ENCODE measurements at places on chromosomes 12 and 14.

- DNase-seq: no peak
These were observed 188.4 kb downstream of the NRXN3 start for GRCh38 chr14:78358591-78358990.

DNA sequence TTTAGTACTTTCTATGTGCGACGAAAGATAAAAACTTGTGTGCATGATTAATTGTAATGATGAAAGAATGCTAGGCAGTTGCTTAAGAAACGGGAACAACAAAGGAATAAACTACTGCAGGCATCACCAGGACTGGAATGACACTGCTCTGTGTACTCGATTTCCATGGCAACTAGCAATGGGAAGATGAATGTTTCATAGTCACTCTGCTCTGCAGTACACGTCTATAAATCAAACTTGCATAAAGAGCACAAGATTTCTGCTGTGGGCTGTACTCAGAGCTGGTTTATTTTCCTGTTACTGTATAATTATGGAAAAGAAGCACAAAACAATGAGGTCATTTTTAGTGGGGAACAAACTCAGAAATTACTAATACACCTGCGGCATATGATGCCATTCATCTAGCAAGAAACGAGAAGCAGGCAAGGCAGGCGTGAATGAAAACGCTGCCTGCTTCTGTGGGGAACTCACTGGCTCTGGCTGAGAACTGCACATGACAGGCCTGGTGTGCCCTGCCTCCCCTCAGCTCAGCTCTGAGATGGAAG lies 41.8 kb downstream of the EFCAB11 start:
- DNase-seq: peak; percentile 10

DNA sequence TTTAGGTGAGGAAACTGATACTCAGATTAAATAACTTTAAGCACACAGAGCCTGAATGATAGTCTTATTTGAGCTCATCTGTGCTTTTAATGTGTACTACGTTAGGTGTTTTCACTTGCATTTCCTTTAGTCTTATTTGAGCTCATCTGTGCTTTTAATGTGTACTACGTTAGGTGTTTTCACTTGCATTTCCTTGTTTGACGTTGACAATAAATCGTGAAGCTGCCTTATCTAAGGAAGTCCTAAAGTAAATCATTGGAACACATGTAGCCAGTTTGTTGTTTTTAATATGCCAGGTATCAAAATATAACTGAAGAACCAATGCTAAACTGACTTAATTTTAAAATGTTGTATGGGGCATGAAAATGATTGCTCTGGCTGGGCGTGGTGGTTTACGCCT lies 2.0 kb downstream of the RAP1B start:
- no peak for DNase-seq

GRCh38 chr14:32679927-32680612 lies 258.6 kb upstream of the NPAS3 start:
- no peak for DNase-seq

- no peak for DNase-seq
These were observed 64.4 kb upstream of the BTG1 start for GRCh38 chr12:92210071-92210470.

DNA sequence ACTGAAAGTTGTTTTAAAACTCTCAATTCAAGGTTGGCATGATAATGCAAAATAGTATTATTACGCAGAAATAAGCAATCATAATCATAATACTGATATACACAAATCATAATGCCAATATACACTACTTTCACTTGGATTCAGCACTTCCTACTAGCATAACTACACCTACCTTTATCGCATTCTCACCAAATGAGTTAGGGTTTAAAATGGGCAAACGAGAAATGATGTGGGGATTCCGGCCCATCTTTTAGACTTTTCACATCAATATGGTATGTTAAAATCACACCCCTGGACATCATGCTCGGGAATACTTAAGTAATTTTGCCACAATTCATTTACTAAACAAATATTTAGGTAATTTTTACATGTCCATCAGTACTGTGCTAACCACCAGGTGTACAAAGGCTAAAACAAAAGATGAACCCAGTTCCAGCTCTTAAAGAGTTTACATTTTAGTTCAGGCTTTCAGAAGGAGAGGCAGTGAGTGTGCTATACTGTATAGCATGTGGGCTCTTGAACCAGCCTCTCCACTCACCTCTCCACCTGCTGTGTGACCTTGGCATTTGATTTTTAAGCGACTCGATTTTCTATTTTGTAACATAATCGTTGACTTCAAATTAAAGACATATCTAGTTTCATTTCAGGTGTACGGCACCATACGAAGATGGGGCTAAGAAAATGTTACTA lies 1.1 kb upstream of the USP15 start:
- peak; percentile 10 for DNase-seq

- no peak for DNase-seq
These were observed 27.1 kb upstream of the TCL1A start for GRCh38 chr14:95741038-95741490.

GRCh38 chr12:39620659-39621658 lies 1.4 kb upstream of the ABCD2 start:
- peak; percentile 16 for DNase-seq

- DNase-seq: no peak
These were observed 16.5 kb upstream of the NRDE2 start for GRCh38 chr14:90348270-90348669.

DNA sequence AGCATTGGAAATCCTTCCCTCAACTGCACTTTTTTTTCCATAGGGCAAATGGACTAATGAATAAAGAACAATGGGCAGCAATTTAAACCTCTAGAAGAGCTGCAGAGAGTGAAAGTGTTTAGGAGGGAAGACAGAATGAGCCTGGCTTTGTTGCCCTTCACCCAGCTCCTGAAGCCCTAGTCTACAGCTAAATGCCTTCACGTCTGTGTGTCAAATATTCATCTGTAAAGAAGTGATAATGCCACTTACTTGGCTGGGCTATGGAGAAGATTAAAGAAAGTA lies 45.6 kb downstream of the FLRT2 start:
- no peak for DNase-seq

GRCh38 chr14:30521899-30522736 lies 36.8 kb upstream of the G2E3 start:
- DNase-seq: no peak

- DNase-seq: no peak
These were observed 8.9 kb upstream of the LTA4H start for GRCh38 chr12:96044017-96044942.

- no peak for DNase-seq
These were observed 6.2 kb upstream of the BIN2 start for GRCh38 chr12:51330186-51330585.

- no peak for DNase-seq
These were observed 53.7 kb downstream of the GALNT4 start for GRCh38 chr12:89470741-89471509.

- no peak for DNase-seq
These were observed 12.4 kb downstream of the ERG28 start for GRCh38 chr14:75648066-75648838.

GRCh38 chr12:77947330-77947729 lies 116.6 kb downstream of the NAV3 start:
- DNase-seq: no peak

DNA sequence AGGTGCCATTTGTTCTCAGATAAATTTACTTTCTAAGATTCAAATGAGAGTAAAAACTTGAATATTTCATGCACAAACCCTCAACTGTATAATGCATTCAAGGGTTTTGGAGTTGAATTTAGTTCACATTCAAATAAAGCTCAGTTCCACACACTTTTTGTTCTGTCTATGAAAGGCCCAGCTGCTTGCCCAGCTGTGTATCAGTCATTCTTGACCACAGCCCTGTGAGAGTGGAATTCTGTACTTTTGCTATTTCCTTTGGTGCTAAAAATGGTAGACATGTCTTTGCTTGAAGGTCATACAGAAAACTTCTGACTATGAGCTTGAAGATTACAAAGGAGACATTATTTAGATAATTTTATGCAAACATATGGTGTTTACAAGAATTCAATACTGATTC lies 110.4 kb downstream of the KCNC2 start:
- DNase-seq: no peak

GRCh38 chr14:104735830-104736642 lies 12.0 kb downstream of the ADSS1 start:
- DNase-seq: peak; percentile 48
